ENCODE measurements at places on chromosomes 5 and 9. TPM values are rescaled to one million over a fixed set of nuclear protein-coding genes. Genes with fewer than 3 reads are reported as not detected.

Gene TAS2R1
- total RNA-seq, result not detected

Gene PCDHGB1
- total RNA-seq, result 3.1 TPM

Gene GCNT4
- 0.54 TPM for total RNA-seq

Gene IFNE
- total RNA-seq, result not detected

DNA sequence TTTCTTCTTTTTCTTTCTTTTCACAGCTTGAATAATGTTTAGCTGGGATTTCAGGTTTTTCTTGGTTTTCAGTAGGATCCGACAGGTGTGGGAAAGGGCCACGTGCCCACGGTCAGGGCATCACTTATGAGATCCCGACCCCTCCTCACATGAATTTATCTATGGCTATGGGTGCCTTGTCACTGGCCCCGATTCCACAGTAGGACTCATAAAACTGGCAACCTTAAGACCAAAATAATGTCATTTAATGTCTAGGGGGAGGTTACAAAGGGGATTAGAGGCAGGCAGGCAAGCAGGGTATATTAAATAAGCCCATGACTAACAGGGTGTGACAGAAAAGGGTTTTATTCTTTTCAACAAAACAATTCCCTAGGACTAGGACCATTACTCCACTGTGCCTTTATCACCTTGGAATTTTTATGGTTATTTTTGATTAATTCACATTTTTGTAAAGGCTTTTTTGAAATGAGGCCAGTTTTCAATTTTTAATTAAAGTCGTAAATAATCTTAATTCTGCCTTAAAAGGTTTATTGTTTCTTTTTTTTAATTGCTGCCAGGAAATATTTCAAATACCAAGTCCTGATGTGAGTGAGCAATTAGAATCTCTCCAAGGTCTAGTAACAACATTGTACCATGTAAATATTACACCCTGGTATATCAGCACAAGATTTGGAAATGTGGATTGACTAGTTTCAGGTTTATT, 370.4 kb downstream of the GLIS3 start:
- H3K27me3 ChIP-seq, result no peaks in the 10 kb centered on the region
- DNase-seq, result no peak
- peaks cover 2% of the 10 kb centered on the region for H3K4me1 ChIP-seq

DNA sequence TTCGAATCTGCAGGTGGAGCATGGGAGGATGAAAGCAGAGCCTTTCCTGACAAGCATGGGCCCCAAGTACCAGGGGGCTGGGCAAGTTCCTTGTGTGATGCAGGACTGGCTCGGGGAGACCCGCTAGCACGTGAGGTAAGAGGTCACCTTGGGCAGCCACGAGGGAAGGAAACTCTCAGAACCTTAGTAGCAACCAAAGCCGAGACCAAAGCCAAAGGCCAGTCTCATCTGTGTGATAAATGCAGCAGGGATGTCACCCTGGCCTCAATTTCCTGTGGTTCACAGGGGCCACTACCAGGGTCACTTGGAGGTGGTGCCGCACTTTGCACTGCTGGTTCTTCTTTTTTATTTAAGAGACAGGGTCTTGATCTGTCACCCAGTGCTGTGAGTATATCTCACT, 39.5 kb downstream of the PRRT1B start:
- peaks cover 4% of the 10 kb centered on the region for H3K4me1 ChIP-seq
- DNase-seq, result no peak
- H3K27ac ChIP-seq, result peak overlapping the region; percentile 48
- no peak overlapping the region for H3K4me3 ChIP-seq

GRCh38 chr9:135474915-135475314, 4.7 kb upstream of the PPP1R26 start:
- no peaks in the 10 kb centered on the region for H3K36me3 ChIP-seq
- no peak overlapping the region for H3K27ac ChIP-seq
- H3K4me1 ChIP-seq, result no peaks in the 10 kb centered on the region
- DNase-seq, result peak; percentile 67
- H3K27me3 ChIP-seq, result peaks cover 8% of the 10 kb centered on the region
- H3K4me3 ChIP-seq, result no peak overlapping the region

GRCh38 chr5:95784514-95785302, 37.8 kb downstream of the GLRX start:
- peaks cover 4% of the 10 kb centered on the region for H3K36me3 ChIP-seq
- no peak overlapping the region for H3K4me3 ChIP-seq
- no peak overlapping the region for H3K27ac ChIP-seq
- no peak for DNase-seq
- H3K4me1 ChIP-seq, result peaks cover under 1% of the 10 kb centered on the region

DNA sequence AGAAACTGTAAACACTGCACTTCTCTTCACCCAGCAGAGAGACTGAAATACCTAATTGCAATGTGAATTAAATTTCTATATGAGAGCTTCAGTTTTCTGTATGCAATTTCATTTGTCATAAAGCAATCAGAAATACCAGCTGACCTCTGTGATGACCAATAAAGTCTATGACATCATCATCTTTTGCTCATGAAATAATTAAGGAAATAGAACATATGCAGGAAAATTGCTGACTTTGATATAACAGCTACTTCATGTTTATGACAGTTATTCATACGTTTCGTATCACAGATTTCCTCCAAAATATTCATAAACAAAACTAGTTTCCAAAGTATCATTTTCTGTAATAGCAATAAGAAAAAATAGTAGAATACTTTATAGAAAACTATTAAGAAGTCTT, 652.3 kb downstream of the SLCO4C1 start:
- no peak overlapping the region for H3K4me3 ChIP-seq
- DNase-seq, result no peak
- H3K27ac ChIP-seq, result no peak overlapping the region
